GM10248 (cell line): ENCODE measurements at places on chromosomes 7 and 10.
A peak's percentile ranks its signal among the peaks of the same experiment; 100 is the strongest.

DNA sequence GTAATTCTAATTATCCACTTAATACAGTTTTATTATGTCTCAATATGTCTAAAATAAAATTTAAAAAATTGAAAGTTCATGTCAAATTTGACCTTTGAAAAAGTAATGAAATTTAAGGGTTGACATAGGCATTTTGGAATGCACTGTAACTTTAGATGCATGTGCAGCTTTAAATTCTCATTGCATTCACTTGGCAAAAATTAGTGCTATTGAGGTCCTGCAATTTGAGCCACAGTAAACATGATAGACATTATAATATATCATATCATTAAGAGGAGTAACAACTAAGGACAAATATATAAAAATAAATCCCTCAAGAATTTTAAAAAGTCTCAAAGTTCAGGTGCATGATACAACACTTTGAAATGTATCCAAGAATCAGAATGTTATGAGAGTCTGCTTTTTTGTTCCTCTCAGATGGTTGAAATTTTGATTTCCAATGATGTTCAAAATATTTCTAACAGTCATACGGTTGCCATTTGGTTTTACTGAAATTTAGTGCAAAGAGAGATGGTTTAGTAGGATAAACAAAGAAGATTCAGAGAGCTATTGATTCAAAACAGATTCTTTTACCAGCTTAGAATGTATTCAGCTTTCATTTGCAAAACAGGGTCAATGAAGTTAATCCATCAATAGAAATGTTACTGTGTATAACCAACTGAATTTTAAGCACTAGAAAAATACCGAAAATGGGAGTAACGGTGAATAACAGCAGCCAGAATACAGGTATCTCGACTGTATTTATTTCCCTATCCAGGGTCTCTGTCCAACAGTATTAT lies 71.8 kb downstream of the SEMA3A start:
- DNase-seq: no peak

GRCh38 chr10:61998937-61999336 lies 97.4 kb downstream of the ARID5B start:
- no peak for DNase-seq

GRCh38 chr7:19239951-19240350 lies 94.7 kb upstream of the FERD3L start:
- DNase-seq: no peak

DNA sequence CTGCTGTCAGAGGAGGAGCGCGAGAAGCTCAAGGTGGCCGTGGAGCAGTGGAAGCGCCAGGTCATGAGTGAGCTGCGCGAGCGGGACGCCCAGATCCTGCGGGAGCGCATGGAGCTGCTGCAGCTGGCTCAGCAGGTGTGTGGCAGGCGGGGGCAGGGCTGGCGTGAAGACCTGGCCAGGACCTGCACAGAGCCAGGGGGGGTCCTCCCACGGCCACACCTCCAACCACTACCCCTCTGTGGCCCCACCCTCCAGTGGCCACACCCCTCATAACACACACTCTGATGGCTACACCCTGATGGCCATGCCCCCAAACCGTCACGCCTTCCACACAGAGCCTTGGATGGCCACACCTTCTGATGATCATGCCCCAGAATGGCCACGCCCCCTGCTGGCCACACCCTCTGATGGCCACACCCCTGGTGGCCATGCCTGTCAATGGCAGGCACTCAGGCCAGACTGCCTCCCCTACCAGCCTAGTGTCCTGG lies 23.4 kb upstream of the DPYSL4 start:
- DNase-seq: peak; percentile 46

GRCh38 chr10:91700788-91701444 lies 68.0 kb upstream of the PPP1R3C start:
- no peak for DNase-seq

DNA sequence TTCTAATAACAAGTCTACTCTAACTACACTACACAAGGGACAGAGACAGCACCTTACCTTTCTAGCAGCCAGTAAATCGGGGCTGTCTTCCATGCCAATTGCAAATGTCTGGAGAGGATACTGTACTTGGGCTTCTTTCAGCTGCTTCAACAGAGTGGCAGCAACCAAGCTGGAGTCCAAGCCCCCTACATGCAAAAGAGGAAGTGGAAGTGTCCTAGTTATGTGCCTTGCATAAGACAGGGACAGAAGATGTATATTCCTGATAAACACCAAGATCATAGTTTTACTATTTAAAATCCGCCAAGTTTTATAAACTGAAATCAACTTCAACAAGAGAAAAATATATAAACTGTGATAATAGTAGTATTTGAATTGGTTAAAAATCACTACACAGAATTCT lies 14.0 kb downstream of the ASNS start:
- DNase-seq: no peak

DNA sequence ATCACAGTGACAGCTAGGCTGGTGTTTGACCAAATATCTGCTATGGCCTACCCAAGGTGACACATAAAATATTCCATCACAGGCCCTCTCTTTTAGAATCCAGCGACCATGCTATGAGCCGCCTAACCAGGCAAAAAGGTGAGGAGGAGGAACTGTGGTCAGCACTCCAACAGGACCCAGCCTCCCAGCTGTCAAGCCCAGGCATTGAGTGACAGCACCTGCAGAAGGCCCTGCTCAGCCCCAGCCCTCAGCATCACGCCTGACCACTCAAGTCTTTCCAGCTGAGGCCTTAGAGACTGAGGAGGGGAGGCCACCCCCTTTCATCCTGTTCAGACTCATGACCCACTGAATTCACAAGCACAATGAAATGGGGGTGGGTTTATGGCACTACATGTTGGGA lies 43.0 kb downstream of the CXCL12 start:
- no peak for DNase-seq

DNA sequence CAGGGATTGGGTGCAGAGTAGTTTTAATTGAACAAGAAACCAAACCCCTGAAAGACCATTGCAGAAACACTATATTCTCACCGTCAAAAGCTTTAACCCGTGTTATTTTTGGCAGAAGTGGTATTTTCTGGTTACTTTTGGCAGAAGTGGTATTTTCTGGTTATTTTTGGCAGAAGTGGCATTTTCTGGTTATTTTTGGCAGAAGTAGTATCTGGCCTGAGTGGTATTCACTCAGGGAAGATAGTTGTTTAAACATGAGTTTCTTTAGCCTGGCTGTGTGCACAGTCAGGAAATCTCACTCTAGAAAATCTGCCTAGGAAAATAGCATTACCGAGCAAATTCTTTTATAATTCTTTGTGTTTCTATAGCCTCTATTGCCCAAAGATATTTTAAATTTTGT lies 322.7 kb downstream of the GFRA1 start:
- DNase-seq: no peak

DNA sequence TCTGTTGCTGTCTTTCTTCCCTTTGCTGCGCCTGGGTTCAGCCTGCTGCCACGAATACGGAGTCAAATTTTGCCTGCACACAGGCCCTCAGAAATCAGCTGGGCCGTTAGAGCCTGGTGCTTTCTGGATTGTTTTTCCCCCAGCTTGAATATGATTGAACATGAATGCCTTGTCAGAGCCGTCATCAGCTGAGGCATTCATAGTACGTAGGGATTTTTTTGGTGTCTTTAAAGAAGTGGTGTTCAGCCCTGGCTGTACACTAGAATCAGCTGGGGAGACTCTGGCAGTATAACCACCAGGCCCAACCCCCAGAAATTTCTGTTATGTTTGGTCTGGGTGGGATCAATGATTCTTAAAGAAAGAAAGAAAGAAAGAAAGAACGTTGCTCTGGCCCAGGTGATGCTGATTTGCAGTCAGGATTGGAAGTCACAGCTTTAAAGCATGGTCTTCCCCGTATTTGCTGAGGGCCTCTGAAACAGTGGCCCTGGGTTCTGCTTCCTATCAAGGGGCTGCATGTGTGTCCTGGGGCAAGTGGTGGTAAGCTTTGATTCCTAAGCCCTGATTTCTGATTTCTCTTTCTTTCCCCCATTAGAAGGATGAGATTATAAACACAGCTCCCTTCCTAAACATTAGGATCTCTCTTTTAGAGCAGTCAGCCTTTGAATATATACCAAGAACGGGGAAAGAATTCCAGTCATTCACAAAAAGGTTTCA lies 24.7 kb downstream of the NUB1 start:
- no peak for DNase-seq

- DNase-seq: no peak
Observed at GRCh38 chr10:13701157-13701919, 114.6 kb downstream of the PRPF18 start.

DNA sequence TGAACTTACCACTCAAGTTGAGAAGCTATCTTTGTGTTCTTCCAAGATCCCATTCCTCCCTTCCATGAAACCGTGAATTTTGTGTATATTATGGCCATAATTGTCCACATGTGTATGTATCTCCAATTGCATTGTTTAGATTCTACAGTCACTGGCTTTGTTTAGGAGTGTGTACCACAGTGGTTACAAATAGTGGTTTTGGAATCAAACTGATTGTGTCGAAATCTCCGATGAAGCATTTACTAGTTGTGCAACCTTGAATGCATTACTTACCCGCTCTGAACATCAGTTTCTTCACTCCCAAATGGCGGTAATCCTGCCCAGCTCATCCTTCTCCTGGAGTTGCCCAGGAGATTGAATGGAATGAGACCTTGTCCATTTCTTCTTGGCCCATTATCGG lies 145.0 kb upstream of the ZNF32 start:
- no peak for DNase-seq

DNA sequence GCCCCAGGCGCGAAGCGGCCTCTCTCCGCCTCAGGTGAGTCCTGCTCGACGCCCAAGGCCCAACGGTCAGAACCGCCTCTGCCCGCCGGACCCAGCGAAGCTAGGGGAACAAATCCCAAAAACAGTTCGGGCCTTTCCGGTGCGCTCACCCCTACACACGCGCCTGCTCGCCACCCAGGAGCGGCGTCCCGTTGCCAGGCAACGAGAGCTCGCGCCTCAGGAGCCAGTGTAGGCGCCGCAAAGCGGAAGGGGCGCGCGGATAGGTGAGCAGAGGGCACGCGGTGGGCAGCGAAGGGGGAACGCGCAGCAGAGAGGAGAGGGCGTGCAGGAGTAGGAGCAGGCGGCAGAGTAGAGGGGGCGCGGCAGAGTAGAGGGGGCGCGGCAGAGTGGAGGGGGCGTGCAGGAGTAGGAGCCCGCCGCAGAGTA lies at the start of the genes DYDC1 and DYDC2:
TSS of gene DYDC1 (minus strand) at position 193 of the 426 bp plus-strand sequence. CDS start 4,154 bp downstream, outside the sequence.
TSS of gene DYDC2 (plus strand) at position 219 of the 426 bp plus-strand sequence. CDS start 5,663 bp downstream, outside the sequence.
- DNase-seq: peak; percentile 42

GRCh38 chr10:56139405-56139804 lies 221.7 kb downstream of the ZWINT start:
- DNase-seq: no peak

GRCh38 chr7:9603291-9603690 lies 1169.9 kb downstream of the NXPH1 start:
- DNase-seq: no peak

- no peak for DNase-seq
Observed at GRCh38 chr10:12971001-12971788, 30.3 kb downstream of the CCDC3 start.

DNA sequence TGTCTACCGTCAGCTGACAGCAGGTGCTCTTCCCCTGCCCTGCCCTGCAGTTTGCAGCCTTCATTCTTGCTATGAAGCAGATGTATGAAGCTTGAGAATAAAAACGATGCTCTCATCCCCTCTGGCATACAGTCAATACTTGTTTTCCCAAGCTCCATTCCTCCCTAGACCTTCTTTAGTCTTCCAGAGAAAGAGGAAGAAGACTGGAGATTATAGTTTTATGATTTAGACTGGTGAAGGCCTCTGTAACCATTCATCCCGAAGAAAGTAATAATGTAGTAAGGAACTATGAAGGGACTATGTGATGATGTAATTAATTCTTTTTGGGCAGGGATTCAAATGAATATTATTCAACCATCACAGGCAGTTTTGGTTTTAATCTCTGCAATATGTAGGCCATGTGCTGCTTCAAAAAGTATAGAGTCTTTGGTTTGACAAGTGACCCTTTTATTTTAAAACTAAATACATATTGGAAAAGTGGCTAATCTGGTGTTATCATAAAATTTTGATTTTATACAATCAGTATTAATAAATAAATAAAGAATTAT lies 242.4 kb upstream of the KIAA1217 start:
- DNase-seq: no peak

GRCh38 chr10:61448841-61449600 lies 4.2 kb downstream of the TMEM26 start:
- DNase-seq: no peak

DNA sequence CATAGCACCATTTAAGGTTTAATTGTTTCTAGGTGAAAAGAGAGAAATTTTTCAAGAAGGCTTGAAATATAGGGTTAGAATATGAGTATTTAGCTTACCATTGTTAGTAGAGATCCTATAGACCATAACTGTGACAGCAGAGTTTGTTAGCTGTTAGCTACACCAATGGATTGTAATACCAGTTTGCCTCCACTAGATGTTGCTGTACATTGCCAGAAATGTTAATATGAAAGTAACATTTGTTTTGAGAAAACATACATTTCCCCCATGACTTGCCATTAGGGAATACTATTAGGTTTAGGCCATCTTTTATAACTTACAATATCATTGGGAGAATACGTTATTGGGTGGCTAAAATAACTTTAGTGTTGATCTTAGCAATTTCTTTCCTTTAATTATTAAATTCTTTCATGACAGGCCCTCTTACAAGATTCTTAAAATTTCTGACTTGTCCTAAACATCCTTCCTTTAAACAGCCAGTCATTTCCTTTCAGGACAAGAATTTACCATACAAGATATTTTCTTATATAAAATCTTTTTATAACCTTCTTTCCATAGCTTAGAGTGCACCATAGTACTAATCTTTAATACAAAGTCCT lies 39.5 kb downstream of the ZNF117 start:
- peak; percentile 46 for DNase-seq

DNA sequence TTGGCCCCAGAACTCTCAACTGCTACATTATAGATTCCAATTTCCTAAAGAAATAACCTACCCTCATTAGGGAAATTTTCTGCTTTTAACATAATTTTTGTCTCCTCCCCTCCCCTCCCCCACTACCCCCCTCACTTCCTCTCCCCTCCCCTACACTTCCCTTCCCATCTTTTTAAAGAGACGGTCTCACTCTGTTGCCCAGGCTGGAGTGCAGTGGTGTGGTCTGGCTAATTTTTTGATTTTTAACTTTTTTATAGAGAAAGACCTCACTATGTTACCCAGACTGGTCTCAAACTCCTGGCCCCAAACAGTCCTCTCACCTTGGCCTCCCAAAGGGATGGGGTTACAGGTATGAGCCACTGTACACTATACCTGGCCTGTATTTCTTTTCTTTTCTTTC lies 30.5 kb upstream of the C1GALT1 start:
- no peak for DNase-seq

GRCh38 chr7:41570766-41571165 lies 132.1 kb downstream of the INHBA start:
- DNase-seq: no peak

- no peak for DNase-seq
Observed at GRCh38 chr7:16646472-16647072, 591 bp downstream of the BZW2 start.

GRCh38 chr7:26346611-26347203 lies 55.0 kb downstream of the SNX10 start:
- no peak for DNase-seq

- DNase-seq: no peak
Observed at GRCh38 chr10:69768386-69768785, 33.3 kb upstream of the COL13A1 start.
